ENCODE measurements at places on chromosomes 11 and 22.

GRCh38 chr22:35973388-35973787 lies 55.2 kb downstream of the RBFOX2 start:
- no peak for DNase-seq

GRCh38 chr22:33921525-33922348 lies 1.5 kb upstream of the LARGE1 start:
- DNase-seq = no peak

- no peak for DNase-seq
These were observed 29.7 kb downstream of the POU2AF3 start for GRCh38 chr11:111327908-111328624.

GRCh38 chr11:33323421-33323820 lies 66.2 kb downstream of the HIPK3 start:
- no peak for DNase-seq

GRCh38 chr11:114799476-114799875 lies 121.1 kb downstream of the NXPE2 start:
- no peak for DNase-seq

DNA sequence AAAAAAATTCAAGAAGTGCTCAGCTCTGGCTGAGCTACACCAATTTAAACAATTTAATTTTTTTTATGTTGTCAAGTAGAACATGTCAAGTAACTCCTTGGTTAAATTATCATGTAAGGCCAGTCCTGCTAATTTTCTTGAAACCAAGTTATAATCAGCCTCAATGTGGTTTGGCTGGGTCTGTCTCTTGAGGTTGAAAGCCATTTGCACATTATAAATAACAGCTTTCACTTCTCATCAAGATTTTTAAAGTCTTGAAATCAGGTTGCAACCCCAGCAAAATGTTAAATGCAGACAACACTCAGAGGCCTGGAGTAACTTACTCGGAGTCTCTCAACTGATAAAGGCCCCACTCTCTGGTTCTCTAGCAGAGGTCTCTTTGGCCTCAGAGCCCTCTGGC lies 324.4 kb downstream of the BRD1 start:
- no peak for DNase-seq

DNA sequence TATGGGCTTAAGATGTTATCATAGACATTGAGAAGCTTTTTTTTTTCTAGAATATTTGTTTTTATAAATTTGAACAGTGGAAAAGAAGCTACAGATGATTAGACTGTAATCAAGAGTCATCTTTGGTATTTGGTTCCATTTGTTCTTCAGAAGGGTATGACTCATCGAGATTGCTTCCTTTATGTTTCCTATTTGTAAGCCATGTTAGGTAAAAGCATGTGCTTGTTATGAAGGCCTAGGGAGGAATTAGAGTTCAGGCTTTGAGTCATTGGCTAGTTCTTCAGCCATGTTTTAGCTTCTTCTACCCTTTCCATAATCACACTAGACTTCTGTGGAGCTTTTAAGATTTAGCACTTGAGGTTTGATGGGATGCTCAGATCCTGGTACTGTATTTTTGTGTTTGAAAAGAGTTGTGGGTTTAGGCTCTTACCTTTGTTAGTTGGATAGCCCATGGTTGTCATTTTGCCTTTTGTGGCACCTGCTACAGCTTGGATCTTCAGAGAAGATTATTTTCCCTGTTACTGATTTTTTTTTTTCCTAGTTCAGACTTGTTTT lies 44.3 kb downstream of the POLD3 start:
- no peak for DNase-seq

DNA sequence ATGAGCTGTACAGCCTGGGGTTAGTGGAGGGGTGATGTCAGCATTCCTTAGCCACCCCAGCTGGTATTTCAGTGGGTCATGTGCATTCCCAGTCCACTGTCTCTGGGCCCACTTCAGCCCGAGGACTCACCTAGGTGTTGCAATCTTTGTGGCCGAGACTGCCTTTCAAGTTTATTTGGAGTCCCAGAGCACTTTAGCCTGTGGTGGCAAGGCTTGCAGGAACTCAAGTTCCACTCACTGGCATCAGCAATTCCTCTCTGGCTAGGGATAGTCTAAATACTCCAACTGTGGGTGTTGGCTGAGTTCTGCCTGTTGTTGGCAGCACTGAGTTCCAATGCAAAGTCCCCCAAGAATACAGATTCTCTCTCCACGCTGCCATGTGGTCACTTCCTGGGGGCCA lies 191.6 kb upstream of the PGR start:
- no peak for DNase-seq

- no peak for DNase-seq
These were observed 167.4 kb downstream of the BRD1 start for GRCh38 chr22:49660321-49660720.

- no peak for DNase-seq
These were observed 14.6 kb downstream of the ACAT1 start for GRCh38 chr11:108135845-108136544.

- DNase-seq = no peak
These were observed 139.7 kb downstream of the CNTN5 start for GRCh38 chr11:99160447-99160846.

GRCh38 chr22:23698673-23699235 lies 7.9 kb downstream of the RGL4 start:
- no peak for DNase-seq

GRCh38 chr11:36627006-36627405 lies 29.0 kb upstream of the RAG2 start:
- no peak for DNase-seq

DNA sequence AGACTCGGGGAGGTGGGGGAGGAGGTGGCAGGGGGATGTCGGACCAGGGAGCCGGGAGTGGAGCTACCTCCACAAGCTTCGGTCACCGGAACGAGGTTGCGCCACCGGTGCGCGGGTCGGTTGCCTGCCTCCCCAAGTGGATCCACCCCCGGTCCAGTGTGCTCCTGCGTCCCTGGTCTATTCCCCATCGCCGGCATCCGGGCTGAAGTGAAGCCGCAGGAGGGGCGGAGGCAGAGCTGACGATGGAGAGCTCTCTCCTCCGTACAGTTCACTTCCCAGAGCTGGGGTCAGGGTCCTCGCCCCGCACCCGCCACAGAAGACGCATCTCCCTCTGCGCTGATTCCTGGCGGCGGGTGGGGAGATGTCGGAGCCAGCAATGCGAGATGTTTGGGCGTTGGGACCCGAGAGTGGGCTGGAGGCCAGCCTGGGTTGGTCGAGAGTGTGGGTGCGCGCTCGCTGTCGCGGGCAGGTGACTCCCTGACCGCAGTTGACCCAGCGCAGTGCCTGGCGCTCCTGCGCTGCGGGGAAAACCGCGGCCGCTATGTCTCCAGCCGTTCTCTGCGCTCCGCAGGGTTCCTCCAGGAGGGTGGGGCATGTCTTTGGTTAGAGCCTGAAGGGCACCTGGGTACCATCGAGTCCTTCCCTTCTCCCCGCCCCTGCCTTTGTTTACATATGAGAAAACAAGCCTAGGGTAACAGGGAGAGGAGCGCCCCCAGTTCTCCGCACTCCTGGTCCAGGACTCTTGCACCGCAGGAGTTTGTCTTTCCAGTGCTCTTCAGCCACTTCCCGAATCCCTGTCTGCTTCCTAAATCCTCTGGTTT lies 1.7 kb downstream of the C11orf96 start:
- no peak for DNase-seq

- DNase-seq = no peak
These were observed 14.2 kb downstream of the ARRB1 start for GRCh38 chr11:75337195-75337654.

- DNase-seq = no peak
These were observed 3.8 kb upstream of the INCENP start for GRCh38 chr11:62120001-62120400.

- DNase-seq = no peak
These were observed 1434.8 kb downstream of the TBC1D22A start for GRCh38 chr22:48197189-48197690.

DNA sequence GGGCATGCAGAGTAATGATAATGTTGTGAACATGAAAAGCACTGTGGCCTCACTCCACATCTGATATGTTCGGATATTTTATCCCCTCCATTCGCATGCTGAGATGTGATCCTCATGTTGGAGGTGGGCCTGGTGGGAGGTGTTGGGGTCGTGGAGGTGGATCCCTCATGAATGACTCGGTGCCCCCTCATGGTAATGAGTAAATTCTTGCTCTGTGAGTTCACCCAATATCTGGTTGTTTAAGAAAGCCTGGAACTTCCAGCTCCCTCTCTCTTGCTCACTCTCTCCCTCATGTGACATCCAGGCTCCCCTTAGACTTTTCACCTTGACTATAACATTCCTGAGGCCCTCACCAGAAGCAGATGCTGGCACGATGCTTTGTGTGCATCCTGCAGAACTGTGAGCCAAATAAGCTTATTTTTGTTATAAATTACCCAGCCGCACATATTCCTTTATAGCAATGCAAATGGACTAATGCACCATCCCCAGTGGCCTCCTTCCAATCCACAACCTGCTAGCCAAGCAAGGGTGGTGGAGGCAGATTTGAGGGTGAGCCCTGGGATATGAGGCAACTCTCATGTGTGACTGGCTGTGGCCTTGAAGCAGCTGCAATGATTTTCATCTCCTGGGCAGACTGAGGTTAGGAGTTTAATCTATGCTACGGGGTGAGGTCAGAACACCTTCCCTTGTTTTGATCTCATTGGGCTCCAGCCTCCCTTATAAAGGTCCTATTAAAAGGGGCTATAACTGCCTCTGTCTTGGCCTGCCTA lies 276.5 kb downstream of the ETS1 start:
- no peak for DNase-seq

DNA sequence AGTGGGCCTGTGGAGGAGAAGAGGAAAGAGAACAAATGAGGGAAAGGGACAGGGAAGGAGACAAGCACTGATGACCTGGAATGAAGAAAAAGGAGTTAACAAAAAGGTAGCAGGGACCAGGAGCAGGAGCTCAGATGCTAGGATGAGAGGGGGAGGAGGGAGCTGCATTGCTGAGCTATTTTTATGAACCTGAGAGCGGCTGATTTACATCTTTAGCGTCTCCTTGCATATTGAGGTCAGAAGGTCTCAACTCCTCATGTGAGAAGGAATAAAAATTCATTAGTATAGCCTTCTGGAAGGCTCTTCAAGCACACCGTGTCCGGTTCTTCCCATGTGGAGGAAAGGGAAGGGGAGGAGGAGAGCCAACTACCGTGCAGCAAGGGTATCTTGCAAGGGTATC lies 33.1 kb upstream of the LRRC55 start:
- no peak for DNase-seq

GRCh38 chr22:28093711-28094110 lies 174.7 kb upstream of the PITPNB start:
- DNase-seq = no peak

DNA sequence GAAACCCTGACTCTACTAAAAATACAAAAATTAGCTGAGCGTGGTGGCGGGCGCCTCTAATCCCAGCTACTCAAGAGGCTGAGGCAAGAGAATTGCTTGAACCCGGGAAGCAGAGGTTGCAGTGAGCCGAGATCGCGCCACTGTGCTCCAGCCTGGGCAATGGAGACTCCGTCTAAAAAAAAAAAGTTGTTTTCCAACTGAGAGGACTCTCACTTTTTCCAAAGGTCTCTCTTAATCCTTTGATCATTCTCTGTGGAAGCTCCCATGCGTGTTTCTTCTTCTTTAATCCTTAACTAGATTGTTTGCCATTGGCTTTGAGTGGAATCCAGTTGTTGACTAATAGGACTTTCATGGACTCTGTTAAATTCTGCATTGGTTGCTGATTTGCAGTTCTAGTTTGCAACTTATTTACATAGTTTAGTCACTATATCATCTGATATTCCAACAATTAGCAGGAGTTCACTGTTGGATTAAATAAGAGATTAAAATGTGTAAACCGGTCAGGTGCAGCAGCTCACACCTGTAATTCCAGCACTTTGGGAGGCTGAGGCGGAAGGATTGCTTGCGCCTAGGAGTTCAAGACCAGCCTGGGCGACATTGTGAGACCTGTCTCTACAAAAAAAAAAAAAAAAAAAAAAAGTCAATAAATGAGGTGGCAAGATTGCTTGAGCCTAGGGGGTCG lies 79.7 kb downstream of the C22orf31 start:
- DNase-seq = no peak

GRCh38 chr11:84655712-84656111 lies 971.4 kb downstream of the DLG2 start:
- no peak for DNase-seq

DNA sequence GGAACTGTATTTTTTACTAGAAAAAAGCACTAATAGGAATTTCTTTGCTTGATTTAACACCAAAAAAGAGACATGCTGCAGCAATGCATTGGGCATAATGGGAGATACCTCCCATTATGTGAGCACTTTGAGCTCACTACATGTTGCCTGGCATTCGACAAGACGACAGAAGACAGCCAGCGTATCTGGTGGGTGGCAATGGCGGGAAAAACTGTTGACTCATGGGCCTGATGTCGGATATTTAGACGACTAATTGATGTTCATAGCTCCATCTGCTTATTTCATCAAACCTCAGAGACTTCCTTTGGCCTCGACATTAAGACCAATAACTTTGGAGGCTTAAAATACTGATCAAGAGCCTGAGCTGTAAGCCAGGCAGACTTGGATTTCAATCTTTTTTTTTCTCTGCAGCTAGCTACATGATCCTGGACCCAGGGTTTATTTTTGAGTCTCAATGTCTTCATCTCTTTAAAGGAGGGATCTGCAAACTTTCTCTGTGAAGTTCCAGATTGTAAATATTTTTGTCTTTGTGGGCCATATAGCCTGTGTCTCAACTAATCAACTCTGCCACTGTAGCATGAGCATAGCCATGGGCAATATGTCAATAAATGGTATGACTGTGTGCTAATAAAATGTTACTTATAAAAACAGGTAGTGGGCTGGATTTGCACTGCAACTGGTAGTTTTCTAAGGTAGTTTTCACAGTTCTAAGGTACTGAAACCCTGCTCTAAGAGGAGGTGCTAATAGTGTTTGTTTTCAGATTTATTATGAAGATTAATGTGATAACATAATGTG lies 375.1 kb downstream of the METTL15 start:
- no peak for DNase-seq

DNA sequence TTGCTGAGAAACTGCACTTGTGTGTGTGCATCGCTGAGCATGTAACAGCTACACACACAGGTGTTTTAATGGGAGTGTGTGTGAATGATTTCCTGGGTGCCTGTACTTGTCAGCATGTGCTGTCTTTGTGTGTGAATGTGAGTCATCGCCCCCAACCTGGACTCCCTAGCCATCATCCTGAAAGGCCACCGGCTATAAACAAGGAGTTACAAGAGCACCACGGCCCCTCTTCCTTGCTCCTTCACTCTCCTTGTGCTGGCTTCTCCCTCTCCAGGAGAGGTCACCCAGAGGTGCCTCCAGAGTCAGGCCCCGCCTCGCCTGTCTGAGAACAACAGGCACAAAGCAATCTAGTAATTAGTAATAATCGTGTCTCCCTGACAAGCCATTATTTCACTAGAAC lies 419.2 kb downstream of the BUD13 start:
- DNase-seq = no peak

DNA sequence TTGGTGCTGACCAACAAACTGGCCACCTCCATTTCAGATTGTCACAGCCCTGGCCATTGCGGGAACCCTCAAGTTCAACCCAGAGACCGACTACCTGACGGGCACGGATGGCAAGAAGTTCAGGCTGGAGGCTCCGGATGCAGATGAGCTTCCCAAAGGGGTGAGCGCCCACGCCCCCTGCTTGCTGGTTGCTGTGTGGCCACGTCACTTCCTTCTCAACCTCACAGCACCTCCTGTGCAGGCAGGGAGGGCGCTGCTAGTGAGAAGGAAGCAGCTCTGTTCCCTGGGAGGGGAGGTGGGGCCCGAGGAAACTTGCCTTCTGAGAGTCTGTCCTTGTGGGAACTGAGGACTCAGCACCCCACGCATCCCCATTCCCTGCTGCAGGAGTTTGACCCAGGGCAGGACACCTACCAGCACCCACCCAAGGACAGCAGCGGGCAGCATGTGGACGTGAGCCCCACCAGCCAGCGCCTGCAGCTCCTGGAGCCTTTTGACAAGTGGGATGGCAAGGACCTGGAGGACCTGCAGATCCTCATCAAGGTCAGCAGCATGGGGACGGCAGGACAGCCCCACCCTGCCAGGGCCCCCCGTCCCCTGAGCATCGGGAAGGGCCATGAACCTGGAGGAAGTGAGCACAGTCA lies 19.3 kb downstream of the POLR3H start:
- DNase-seq = peak; percentile 50
